ENCODE measurements at places on chromosomes 12 and 14. TPM values are rescaled to one million over a fixed set of nuclear protein-coding genes. Genes with fewer than 3 reads are reported as not detected.

DNA sequence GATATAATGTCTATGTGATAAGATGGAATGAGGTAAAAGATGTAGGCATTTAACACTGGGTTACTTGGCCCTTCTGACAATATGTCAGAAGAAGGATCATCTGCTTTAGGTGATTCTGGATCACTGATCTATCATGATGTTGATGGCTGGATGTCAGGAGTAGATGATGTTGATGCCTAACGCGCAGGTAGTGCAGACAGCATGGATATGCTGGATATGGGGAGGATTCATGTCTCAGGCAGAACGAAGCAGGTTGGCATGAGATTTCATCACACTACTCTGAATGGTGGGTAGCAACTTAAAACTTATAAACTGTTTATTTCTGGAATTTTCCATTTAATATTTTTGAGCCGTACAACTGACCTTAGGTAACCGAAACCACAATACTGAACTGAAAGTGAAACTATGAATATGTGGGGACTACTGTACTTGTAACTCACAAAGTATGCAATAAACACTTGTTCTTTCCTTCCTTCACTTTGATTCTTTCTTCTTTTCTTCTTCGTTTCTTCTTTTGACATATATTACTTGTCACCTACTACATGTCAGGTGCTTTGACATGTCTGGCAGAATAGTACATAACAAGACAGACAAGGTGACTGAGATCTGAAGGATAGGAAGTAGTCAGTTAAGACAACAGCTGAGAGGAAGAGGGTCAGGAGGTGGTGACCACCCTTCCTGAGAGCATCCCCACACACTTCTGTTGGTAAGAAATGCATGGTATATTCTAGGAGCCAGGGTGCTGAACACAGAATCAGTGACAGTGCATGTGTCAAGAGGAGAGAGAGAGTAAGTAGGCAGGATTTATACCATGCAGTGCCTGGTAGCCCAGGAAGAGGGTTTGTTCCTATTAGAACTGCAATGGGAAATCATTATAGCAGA, 238.8 kb downstream of the PPFIA2 start:
- no peak overlapping the region for H3K27ac ChIP-seq
- DNase-seq = no peak
- H3K36me3 ChIP-seq = no peaks in the 10 kb centered on the region
- H3K4me3 ChIP-seq = no peak overlapping the region
- H3K27me3 ChIP-seq = no peaks in the 10 kb centered on the region

- no peak for DNase-seq
- H3K27ac ChIP-seq = no peak overlapping the region
- peaks cover 72% of the 10 kb centered on the region for H3K27me3 ChIP-seq
- H3K36me3 ChIP-seq = no peaks in the 10 kb centered on the region
- H3K4me1 ChIP-seq = no peaks in the 10 kb centered on the region
These were observed 187.5 kb downstream of the RBM19 start for GRCh38 chr12:113778432-113779132.

DNA sequence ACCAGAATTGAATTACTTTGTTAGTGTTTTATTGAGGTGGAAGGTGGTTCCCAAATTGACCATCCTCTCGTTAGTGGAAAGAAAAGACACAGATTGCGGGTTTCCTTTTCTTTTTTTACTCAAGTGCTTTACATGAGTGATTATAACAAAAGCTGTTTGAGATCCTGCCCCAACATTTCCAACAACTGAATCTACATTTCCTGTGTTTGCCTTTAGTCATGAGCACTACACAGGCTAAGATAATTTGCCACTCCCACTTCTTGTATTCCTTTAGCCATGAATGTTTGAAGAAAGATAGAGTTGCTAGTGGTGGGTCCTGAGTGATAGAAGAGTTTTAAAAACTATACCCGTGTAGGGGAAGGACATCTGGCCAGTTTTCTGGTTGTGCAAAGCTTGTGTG, 16.0 kb downstream of the RERGL start:
- H3K27ac ChIP-seq = no peak overlapping the region
- no peak for DNase-seq

TOMM20L gene
- not detected for total RNA-seq

GRCh38 chr14:106044515-106044914, 518.1 kb downstream of the TMEM121 start:
- no peak overlapping the region for H3K27ac ChIP-seq
- H3K4me1 ChIP-seq = peaks cover 4% of the 10 kb centered on the region
- no peak overlapping the region for H3K4me3 ChIP-seq
- no peaks in the 10 kb centered on the region for H3K36me3 ChIP-seq
- no peaks in the 10 kb centered on the region for H3K27me3 ChIP-seq

KCNA5 gene
- 0.23 TPM for total RNA-seq
